ENCODE measurements at places on chromosomes 1 and 21.

DNA sequence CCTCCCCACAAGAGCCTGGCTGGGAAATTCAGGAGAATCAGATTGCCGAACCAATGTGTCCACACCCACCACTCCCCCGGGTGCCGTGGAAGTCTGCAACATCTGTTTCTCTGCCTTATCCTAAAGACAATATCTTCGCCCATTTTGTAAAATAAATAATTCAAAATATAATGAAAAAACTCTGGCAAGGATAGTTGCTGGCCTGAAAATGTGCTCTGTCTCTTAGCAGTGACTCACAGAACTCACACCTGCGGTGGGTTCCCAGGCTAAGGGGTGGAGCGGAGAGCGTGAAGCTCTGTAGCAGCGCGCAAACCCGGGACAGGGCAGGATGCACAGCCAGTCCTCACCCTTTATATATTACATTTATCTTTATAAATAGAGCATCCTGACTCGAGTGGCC lies 99.9 kb downstream of the COLGALT2 start:
- DNase-seq = no peak

GRCh38 chr1:55073187-55073916 lies 34.0 kb downstream of the PCSK9 start:
- DNase-seq = no peak

- DNase-seq = no peak
Measured at GRCh38 chr1:224289396-224289795, 40.6 kb downstream of the NVL start.

DNA sequence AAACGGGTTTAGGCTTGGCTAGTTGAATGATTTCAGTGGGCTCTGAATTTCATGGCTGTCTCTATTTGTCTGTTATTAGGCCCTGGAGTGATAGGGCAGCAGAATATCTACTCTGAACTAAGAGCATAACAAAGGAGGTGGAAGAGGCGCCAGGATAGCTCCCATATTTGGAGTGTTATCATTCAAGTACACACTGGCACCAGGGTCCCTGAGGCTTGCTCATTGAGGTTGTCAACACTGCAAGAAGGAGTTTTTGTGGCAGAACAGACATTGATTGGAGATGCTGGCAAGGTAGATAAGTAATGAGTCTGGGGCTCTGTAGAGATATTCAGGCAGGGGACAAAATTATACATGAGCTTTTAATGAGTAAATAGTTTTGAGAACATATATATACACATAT lies 1748.4 kb downstream of the MRPL39 start:
- no peak for DNase-seq

DNA sequence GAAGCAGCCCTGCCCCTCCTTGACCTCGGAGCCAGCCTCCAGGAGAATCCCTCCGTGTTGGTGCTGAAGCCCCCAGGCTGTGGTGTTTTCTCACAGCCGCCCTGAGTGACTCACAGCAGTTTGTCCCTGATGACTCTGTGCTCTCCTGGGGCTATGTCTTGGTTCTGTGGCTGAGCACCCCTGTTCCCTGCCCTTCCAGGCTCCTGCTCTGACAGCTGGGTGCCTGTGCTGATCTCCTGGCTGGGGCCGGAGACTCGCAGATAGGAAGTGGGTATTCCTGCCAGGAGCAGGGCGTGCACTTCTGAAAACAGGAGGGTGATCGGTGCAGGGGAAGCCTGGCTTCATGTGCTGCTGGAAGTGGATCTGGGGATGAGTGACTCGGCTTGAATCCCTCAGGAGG lies 34.5 kb downstream of the POFUT2 start:
- DNase-seq = no peak

DNA sequence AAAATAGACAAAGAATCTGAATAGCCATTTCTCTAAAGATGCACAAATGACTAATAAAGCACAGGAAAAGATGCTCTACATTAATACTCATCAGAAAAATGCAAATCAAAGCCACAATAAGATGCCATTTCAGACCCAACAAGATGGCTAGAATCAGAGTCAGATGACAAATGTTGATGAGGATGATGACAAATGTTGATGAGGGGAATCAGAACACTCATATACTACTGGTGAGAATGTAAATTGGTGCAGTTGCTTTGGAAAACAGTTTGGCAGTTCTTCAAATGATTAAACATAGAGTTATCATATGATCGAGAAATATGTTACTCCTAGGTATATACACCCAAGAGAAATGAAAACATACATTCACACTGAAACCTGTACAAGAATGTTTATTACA lies 33.9 kb downstream of the LRRC40 start:
- no peak for DNase-seq

DNA sequence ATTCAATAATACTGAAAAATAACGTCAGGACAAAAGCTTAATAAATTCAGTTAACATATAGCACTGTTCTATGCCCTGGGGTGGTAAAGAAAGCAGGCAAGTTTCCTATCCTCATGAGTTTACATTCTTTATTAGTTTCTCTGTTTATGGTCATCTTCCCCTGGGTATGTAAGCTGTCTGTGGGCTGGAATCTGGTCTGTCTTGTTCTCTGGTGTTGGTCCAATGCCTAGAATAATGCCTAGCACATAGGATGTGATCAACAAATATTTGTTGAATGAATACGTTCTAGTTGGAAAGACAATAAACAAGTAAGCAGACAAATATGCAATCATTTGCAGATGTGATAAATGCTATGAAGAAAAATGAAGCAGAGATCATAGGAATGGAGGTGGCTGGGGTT lies 7.2 kb upstream of the IGSF3 start:
- DNase-seq = no peak

DNA sequence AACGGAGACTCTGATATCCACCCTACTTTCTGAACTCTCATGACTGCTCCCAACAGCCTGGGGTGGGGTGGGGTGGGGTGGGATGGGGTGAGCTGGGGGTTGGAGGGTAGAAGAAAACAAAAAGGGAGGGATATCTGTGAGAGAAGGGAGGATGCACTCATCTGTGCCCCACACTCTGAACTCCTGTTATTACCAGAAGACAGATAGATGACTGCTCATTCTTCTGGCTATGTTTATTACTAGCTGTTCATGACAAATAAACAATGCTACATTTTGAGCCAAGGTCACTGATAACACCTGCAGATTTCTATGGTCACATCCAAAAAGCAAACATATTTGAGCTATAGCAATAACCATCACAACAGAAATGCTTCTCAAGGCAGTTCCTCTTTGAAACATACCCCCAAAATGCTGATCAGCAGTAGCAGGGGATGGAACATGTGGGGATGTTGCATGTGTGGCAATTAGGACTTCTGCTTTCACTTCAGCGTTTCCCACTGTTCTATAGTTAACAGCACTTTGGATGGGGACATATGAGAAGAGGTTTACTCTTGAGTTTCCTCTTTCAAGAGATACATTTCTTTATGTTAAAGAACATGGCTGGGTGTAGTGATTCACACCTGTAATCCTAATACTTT lies 43.3 kb downstream of the GPR3 start:
- DNase-seq = no peak

DNA sequence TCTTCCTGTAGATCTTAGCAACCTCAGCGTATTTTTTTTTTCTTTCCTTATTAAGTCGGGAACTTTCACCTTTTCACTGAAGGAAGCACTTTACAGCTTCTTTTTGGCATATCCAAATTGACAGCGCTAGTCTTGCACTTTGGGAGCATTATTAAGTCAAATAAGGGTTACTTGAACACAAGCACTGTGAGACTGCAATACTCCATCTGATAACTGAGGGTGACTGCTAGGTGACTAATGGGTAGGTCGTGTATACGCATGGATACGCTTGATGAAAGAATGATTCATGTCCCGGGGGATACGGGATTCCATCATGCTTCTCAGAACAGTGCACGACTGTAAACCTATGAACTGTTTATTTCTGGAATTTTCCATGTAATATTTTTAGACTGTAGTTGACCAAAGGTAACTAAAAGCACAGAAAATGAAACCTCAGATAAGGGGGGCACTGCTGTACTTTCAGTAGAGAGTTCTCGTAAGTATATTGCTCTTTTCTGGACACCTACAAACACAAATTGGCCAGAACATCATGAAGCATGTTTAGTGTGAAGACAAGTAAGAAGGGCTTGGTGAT lies 364.7 kb downstream of the SMYD3 start:
- DNase-seq = no peak

DNA sequence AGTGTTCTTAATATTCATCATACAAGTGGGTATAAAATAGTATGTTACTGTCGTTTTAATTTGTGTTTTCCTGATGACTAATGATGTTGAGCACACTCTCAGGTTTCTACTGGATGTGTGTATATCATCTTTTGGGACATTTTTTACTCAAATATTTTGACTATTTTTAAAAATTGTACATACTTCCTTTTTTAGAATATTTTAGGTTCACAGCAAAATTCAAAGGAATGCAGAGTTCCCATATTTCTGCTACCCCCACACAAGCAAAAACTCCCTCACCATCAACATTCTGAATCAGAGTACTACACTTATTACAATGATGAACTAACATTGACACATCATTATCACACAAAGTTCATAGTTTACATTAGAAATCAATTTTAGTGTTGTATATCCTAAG lies 114.5 kb downstream of the DPYD start:
- no peak for DNase-seq

DNA sequence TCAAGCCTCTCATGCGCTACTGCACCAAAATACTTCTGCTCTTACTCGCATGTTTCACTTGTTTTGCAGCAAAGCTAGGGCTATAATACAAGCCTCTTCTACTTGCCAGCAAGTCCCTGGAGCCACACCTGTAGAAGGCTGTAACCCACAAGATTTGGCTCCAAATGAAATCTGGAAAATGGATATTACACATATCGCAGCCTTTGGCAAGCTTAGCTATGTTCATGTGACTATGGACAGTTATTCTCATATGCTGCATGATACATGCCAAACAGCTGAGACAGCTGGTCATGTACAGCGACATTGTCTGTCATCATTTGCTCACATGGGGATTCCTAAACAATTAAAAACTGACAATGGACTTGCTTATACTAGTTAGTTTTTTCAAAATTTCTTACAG lies 270.3 kb downstream of the COL11A1 start:
- DNase-seq = no peak

GRCh38 chr1:235628316-235629005 lies 21.1 kb downstream of the GNG4 start:
- DNase-seq = no peak

DNA sequence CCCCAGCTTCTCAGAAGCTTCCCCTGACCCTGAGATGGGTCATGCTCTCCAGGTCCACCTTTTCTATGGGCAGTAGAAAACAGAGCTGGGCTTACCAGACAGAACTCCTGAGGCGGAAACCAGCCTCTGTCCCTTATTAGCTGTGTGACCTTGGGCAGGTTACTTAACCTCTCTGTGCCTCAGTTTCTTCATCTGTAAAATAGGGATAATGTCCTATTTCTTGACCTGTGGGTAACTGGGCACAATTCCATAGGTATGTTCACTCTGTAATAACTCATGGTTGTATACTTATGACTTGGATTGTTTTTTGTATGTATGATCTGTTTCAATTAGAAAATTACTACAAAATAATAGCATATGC lies 57.1 kb upstream of the EDN2 start:
- DNase-seq = no peak

DNA sequence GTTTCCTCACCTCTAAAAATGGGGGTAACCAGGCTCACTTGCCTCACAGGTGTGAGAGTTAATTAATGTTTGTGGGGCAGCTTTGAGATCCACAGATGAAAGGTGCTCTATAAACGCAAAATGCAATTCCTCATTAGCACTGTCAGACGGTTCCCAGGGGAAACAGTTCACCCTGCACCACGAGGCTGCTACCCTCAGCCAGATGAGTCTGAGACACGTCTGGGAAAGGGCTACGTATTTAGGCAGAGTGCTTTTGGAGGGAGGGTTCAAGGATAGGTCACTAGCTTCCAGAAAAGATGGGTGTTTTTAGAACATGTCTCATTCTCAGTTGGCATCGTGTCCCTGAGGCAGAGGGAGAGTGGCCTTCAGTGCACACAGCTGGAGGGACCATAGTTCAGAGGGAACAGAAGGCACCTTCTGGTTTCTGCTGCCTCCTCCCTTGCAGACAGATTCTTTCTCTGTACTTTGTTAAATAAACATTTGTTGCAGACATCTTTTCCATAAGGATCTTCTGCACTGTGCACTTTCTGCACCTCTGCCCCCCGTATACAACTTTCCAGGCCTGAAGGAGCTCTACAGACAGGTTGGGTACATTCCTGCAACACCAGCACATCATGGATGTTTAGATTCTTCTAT lies 139.9 kb downstream of the CLIC6 start:
- DNase-seq = no peak

- DNase-seq = no peak
Measured at GRCh38 chr1:50197216-50197615, 88.5 kb downstream of the ELAVL4 start.

DNA sequence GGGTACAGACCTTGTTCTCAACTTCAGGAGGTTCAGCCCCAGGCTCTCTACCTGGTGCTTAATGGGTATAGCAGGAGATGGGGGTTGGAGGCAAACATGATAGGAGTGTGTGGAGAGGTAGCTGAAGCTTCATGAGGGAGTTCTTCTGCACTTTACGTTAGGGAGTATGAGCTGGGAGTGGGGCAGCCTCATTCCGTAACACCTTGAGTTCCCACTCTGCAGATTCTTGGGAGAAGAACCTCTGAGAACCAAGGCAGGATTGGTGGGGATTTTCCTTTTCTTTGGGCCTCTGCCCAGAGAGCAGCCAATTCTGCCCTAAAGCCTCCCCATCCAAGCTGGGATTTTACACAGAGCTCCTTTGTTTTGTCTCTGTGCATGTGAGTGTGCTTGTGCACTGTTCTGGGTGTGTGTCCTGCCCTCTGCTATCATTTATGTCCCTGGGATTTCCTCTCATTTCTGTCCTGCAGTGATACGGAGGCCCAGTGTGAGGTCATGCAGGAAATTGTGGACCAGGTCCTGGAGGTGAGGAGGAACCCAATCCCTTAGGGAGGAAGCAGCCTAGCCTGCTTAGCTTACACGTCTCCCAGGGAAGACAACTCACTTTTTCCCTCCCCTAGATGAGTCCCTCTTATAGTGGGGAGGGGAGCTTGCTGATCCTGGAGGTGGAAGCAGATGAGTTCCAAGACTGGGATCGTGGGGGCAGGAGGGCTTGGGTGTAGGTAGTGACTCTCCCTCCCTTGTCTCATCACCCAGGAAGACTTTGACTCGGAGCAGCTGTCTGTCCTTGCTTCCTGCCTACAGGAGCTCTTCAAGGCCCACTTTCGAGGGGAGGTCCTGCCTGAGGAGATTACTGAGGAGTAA lies 11.6 kb upstream of the SLC27A3 start:
- no peak for DNase-seq

GRCh38 chr1:2001773-2002411 lies 1.7 kb downstream of the CFAP74 start:
- no peak for DNase-seq

- DNase-seq = peak; percentile 41
Measured at GRCh38 chr1:161020509-161021164, at the start of gene F11R. Gene F11R (minus strand): TSS chr1:161021152. CDS start chr1:161021073, 79 bp downstream.

DNA sequence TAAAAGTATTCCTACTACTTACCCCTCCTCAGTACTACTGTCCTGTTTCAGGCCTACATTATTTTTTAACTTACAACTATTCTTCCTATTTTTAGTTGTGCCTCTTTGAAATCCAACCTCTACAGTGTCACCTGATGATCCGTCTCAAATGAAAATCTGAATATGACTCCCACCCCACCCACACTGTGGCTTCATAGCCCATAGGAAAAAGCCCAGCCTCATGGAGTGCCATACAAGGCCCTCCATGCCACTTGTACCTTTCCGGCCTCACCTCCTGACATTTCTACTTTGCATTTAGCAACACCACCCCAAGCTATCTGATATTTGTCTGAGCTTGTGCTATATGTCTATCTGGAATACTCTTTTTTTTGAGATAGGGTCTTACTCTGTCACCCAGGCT lies 49.3 kb downstream of the TRAF5 start:
- no peak for DNase-seq

GRCh38 chr1:173448945-173449344 lies 28.2 kb upstream of the PRDX6 start:
- no peak for DNase-seq
